Stimulated activated CD4-positive, alpha-beta T cell treated with anti-CD3 and anti-CD28 coated beads, Interleukin-1b, Interleukin-23, amount 100 ng/mL, for 1 hour (primary cell): ENCODE measurements at places on chromosomes 7 and 10.

GRCh38 chr10:95935429-95935828 lies 27.7 kb downstream of the CC2D2B start:
- no peak for DNase-seq

DNA sequence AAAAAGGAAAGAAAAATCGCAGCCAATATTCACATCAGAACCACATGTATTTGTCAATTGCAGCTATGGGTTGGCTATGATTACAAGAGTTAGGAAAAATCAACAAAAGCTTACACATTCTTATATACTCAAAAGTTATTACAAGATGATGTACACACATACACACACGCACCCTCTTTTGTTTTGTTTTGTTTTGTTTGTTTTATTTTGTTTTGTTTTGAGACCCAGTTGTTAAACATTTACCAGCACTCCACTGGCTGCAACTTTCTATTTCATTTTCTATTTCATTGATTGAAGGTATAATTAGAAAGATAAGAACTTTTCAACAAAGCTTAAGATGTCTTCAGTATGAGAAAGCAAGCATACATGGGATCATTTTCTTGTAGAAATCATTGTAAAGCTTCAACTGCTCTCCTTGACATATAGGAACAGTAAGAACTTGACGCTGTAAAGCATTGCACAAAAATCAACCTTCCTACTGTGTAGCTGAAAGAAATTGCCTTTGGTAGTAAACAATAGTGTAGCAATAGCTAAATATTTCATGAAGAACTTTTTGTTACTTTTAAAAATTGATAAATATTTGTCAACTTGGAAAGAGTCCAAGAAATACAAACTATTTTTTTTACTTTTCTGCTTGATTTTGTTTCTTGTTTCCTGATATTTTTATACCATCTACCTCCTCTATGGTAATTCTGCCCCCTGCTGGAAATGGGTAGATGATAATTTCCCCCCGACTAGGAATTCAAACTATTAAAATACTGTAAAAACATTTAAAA lies 205.9 kb downstream of the MBL2 start:
- no peak for DNase-seq

DNA sequence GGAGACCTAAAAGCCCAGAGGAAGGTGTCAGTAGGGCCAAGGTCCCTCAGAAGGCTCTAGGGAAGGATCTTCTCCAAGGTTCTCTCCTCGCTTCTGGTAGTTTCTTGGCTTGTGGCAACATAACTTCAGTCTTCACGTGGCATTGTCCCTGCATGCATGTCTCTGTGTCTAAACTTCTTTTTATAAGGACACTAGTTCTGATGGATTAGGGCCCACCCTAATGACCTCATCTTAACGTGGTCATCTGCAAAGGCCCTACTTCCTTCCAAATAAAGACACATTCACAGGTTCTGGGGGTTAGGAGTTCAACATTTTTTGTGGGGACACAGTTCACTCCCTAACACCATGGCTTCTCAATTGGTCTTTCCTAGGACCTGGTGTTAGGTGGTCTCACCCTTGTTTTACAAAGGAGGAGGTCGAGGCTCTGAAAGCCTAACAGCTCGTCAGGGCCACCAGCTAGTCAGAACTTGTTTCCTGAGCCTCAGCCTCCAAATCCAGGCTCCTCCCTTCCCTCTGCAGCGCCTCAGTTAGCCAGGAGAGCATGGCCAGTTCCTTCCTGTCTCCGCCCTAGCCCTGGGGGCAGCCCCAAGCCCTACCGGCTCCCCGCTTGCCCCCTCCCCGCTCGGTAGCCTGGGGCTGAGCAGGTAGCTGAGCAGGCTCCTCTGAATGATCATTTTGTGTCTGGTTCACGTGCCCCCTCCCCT lies 109.7 kb upstream of the PPIF start:
- no peak for DNase-seq

DNA sequence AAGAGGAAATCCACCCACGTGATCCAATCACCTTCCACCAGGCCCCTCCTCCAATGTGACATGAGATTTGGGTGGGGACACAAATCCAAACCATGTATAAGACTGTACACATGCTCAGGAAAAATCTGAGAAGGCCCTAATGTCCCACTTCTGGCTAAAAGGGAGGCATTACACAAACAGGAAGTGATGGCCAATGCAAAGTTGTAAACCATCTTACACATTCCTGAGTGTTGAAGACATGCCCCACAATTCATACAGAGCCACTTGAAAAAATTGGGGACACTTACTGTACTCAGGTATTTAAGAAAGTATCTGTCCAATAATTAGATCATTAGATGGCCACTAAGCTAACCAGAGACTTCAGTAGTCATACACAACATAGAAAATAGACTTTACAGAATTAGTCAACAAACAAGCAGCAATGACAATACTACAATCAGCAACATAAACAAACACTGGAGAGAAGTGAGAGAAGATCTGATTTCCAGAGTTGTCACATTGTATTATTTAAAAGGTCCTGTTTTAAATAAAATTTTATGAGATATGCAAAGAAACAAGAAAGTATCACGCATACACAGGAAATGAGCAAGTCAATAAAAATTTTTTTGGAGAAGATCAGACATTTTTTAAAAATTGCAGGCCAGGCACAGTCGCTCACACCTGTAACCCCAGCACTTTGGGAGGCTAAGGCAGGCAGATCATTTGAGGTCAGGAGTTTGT lies 143.3 kb downstream of the DGKI start:
- no peak for DNase-seq

GRCh38 chr10:12022580-12023257 lies 19.9 kb downstream of the UPF2 start:
- no peak for DNase-seq

GRCh38 chr7:120611975-120612374 lies 246.0 kb downstream of the TSPAN12 start:
- DNase-seq, result no peak

DNA sequence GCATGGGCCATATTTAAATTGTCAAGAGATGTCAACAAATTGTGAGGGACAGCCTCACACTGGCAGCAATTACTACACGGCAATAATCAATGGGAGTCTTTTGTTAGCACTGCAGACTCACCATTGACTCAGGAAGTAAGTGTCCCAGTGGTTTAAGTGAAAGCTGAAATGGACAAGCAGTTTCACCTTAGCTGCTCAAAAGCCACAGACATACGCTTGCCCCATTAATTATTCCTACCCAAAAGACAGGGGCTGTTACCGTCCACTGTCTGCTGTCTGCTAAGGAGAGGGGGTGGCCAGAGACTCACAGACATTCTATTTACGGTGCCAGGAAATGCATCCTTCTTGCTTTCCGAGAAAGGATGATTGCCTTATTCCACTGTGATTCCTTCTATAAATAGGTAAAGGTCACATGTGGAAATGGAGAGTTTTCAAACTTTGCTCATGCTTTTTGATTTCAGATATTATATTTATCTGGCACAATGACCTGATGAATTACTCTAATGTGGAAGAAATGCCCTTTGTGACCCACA lies 309.7 kb upstream of the NFE2L3 start:
- no peak for DNase-seq

DNA sequence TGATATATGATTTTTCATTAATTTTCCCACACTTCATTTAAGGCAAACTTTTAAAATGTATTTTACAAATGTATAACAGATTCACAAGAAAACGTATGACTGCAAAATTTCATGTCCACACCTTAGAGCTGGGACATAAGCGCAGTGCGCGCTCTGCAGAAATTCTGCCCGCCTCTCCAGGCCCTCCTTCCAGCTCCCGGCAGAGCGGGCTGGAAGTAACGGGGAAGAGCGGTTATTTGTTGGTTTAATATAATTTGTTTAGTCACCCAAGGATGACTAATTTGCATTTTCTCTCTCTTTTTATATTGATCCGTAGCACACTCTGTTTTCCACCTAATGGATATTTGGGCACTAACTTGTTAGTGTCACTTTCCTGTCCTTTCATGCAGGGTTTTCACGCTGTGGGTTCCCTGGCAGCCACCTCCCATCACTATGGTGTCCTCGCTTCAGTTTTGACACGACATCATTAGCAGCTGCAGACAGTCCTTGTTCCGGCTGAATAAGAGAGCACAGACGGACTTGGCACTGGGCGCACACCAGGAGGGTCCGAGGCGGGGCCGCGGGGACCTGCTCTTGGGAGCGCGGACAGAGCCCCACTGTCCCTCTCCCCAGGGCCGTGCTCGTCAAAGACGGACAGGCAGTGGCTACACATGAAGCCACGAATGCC lies 129.2 kb upstream of the SEC61G start:
- DNase-seq, result no peak
